Dermis microvascular lymphatic vessel endothelial cell (primary cell): ENCODE measurements at places on chromosomes 2 and 18. TPM values are rescaled to one million over a fixed set of nuclear protein-coding genes. Genes with fewer than 3 reads are reported as not detected.

Gene FLACC1
- total RNA-seq, result 0.13 and 0.39 TPM in 2 replicates

Gene HDAC4
- total RNA-seq, result 10.4 and 12.3 TPM in 2 replicates

Gene AQP12A
- not detected in 2 replicates for total RNA-seq

Gene B4GALT6
- 5.3 and 5.5 TPM in 2 replicates for total RNA-seq

Gene RUFY4
- not detected in 2 replicates for total RNA-seq

Gene GCKR
- 0.13 TPM in 1 of 2 replicates, not detected in the other for total RNA-seq

Gene TXNDC9
- 62.3 and 65.5 TPM in 2 replicates for total RNA-seq

Gene SCN7A
- total RNA-seq, result not detected in 2 replicates

Gene TXNDC2
- total RNA-seq, result under 0.01 TPM in 1 of 2 replicates, not detected in the other

Gene CWC22
- 10.1 TPM in 2 replicates for total RNA-seq

Gene HOXD13
- under 0.01 TPM in 1 of 2 replicates, not detected in the other for total RNA-seq

Gene LYPD1
- total RNA-seq, result 0.13 TPM in 1 of 2 replicates, not detected in the other

Gene MALL
- 26.8 and 64.3 TPM in 2 replicates for total RNA-seq

Gene CNGA3
- total RNA-seq, result under 0.01 TPM in 1 of 2 replicates, not detected in the other

Gene IL1R1
- 7.2 and 46.9 TPM in 2 replicates for total RNA-seq

Gene TCF7L1
- total RNA-seq, result 4.2 and 6.2 TPM in 2 replicates

Gene PDCD1
- total RNA-seq, result under 0.01 TPM in 1 of 2 replicates, not detected in the other

Gene SPAST
- 25.4 and 26.0 TPM in 2 replicates for total RNA-seq

Gene SLC38A11
- not detected in 2 replicates for total RNA-seq

Gene NTSR2
- total RNA-seq, result not detected in 2 replicates

Gene ABCB11
- not detected in 2 replicates for total RNA-seq

Gene C2orf78
- not detected in 2 replicates for total RNA-seq

Gene CNOT11
- total RNA-seq, result 18.1 and 18.5 TPM in 2 replicates

Gene LYPD6B
- not detected in 2 replicates for total RNA-seq

Gene NYAP2
- total RNA-seq, result not detected in 2 replicates

Gene IER3IP1
- 26.9 and 47.5 TPM in 2 replicates for total RNA-seq

Gene PLGLB2
- 0.39 and 2.4 TPM in 2 replicates for total RNA-seq

Gene COL4A4
- not detected in 2 replicates for total RNA-seq

Gene ANKRD30BL
- not detected in 2 replicates for total RNA-seq

Gene FAM124B
- 26.6 and 48.8 TPM in 2 replicates for total RNA-seq

Gene COX7A2L
- 133 and 148 TPM in 2 replicates for total RNA-seq

Gene HOXD9
- 16.8 and 18.6 TPM in 2 replicates for total RNA-seq

Gene AAMP
- total RNA-seq, result 126 and 132 TPM in 2 replicates

Gene TMEM37
- 0.13 TPM in 2 replicates for total RNA-seq

Gene MAP3K19
- total RNA-seq, result not detected in 2 replicates

Gene PSMA8
- not detected in 2 replicates for total RNA-seq

Gene CCDC178
- total RNA-seq, result 0.51 TPM in 2 replicates

Gene LRRC30
- total RNA-seq, result not detected in 2 replicates

Gene CRYBA2
- not detected in 2 replicates for total RNA-seq

Gene ZAP70
- 0.13 TPM in 2 replicates for total RNA-seq

Gene ZNF385B
- total RNA-seq, result not detected in 2 replicates

Gene ATG16L1
- total RNA-seq, result 23.7 and 26.6 TPM in 2 replicates

Gene KLF7
- 8.5 and 8.7 TPM in 2 replicates for total RNA-seq

Gene HSPD1
- total RNA-seq, result 92.3 and 136 TPM in 2 replicates

Gene RAX
- total RNA-seq, result not detected in 2 replicates

Gene PROM2
- under 0.01 and 0.13 TPM in 2 replicates for total RNA-seq

Gene COL4A3
- not detected in 2 replicates for total RNA-seq

Gene IRS1
- total RNA-seq, result under 0.01 TPM in 2 replicates

Gene TGOLN2
- total RNA-seq, result 56.1 and 70.3 TPM in 2 replicates

Gene GRP
- total RNA-seq, result not detected in 2 replicates

Gene CTAGE1
- total RNA-seq, result not detected in 2 replicates

Gene SULT1C4
- 108 and 114 TPM in 2 replicates for total RNA-seq

Gene TMEM178A
- 0.25 TPM in 1 of 2 replicates, not detected in the other for total RNA-seq
